RCC 7860 (cell line): ENCODE measurements at places on chromosomes 1 and 21.
A peak's percentile ranks its signal among the peaks of the same experiment; 100 is the strongest.

- DNase-seq: no peak
Measured at GRCh38 chr21:15028186-15028585, 36.6 kb downstream of the NRIP1 start.

DNA sequence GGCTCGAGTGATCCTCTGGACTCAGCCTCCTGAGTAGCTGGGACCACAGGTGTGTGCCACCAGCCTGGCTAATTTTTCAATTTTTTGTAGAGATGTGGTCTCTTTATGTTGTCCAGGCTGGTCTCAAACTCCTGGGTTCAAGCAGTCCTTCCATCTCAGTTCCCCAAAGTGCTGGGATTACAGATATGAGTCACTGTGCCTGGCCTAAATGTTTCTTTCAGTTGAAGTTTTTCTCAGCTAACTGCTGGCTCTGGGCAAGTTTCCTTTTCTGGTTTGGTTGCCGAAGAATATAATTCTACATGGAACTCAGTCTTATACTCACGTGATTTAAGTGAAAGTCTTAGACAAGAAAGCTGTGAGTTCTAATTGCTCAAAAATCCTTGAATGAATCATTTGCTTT is 57.0 kb downstream of the SASS6 start:
- DNase-seq: no peak

DNA sequence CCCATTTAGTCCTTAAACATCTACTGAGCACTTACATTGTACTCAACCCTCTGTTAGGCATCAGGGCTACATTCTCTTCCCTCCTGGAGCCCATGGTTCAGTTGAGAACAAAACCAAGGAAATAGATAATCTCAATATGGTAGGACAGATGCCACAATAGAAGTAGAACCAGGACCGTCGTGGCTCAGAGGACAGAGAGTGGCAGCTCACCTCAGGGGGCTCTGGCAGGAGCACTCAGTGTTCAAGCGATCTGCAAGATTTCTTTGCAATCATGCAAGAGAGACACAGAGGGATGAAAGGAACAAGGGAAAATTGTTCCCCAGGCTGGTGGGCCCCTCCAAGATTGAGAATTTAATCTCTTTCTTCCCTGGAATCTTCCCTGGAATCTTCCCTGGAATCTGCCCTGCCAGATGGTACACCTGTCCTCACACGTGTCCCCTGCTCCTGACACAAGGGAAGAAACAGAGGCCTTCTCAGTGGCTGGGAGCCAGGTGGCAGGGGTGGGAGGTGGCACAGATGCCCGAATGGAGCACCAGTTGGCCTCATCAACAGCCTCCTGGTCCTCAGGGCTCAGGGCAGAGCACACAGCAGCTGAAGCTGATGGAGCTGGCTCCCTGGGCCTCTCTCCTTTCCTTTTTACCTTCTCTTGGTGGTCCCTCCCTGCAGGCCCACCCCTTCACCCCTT is 135.4 kb downstream of the PLXNA2 start:
- DNase-seq: no peak

GRCh38 chr1:89755591-89755990 is 65.2 kb upstream of the LRRC8D start:
- DNase-seq: no peak

DNA sequence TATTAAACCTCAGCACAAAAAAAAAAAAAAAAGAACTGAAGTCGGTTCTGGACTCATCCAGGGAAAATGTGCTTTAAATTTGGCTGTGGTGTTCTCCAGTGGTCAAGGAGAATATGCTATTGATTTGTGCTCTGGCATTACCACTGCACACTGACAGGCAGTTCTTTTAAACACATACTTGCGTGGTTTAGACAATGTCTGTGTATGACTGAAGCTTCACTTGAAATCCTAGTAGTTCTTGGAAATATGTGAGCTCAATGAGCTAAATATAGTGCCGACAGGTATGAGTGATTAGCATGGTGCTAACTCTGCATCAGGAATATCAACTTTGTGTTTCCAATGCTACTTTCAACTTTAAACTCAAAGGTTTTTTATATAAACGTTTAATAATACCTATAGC is 415.6 kb downstream of the SMYD3 start:
- no peak for DNase-seq

DNA sequence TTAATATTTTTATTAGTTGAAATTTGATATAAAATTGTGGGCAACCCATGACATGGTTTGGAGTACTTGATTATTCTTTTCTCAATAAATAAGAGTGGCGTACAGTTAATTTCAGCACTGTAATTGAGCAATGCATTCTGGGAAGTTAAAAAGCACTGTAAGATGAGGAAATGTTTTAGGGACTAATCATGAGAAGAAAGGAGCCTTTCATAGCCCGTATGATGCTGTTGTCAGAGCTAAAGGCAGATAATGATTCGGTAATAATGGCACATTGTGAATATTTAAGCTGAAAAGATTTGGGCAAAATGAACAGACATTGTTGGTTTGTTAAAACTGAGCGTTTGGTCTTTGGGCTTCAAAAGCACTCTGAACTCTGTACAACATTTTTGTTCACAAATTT is 139.3 kb downstream of the NFIA start:
- DNase-seq: no peak

DNA sequence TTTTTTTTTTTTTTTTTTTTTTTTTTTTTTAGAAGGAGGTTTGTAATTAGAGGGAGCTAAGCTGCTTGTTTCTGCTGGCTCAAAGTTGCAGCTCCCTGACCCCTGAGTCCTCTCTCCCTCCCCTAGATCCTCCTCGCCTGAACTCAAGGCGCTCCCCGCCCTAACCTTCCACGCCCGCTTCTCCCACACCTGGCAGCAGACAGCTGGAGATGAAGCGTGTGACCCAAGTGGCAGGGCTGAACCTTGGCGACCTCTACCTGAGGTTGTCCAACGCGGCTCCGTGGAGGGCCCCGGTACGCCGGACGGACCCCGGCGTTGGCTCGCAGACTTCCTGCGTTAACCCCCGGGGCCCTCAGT is 795 bp downstream of the NGF start:
- DNase-seq: no peak

DNA sequence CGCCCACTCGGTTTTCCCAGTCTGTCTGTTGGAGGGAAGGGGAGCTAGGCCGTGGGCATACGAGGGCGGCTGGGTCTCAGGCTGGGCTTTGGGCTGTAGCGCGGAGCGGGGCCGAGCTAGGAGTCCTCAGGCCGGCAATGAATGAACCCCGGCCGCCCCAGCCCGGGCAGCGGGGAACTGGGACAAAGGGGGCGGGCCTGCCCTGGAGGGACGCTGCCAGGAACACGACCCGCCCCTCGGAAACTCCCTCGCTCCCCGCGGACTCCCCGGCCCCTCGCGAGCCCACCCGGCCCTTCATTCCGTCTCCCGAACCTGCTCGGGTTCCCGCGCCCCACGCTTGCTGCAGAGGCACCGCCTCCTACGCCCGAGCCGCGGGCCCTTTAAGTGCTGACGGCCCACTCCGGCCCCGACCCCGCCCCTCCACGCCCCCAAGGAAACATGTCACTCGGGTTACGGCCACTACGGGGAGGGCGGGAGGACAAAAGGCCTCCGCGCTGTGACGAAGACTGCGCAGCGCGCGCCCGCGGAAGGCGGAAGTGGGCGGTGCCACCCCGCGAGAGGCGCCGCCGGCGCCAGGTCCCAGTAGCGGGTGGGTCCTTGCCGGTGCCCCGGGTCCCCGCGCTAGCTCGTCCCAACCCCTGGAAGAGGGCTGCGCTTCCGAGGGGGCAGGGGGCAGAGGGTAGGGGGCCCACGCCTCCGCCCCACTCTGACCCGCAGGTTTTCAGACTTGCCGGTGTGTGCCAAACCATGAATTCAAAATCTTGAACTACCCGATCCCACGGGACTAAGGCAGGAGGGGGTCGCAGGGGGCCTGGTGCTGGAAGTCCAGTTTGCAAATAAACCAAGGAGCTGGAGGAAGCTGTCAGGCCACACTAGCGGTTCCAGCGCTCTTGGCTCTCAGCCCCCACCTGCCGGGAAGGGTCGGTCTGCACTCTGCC is at the start of gene GALE:
Gene GALE (minus strand): TSS at position 355 of the 938 bp plus-strand sequence. CDS start 1,747 bp downstream, outside the sequence.
- DNase-seq: peak; percentile 90

DNA sequence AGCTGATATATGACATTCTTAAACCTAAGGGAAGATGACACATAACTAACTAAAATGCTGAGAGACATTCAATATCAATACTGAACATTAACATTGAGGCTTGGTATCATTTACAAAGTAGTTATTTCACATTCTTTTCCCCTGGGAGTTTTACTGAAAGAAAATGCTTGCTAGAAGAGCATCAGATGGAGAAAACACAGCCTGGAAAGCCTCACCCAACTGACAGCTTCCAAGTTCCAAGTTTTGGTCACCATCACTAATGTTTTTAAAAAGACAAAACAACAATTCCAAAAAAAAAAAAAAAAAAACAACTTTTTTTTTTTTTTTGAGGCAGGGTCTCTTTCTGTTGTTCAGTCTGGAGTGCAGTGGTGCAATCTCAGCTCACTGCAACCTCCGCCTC is 80.6 kb downstream of the DSCAM start:
- DNase-seq: no peak

- no peak for DNase-seq
Measured at GRCh38 chr1:55703726-55704363, 488.7 kb upstream of the USP24 start.

- DNase-seq: no peak
Measured at GRCh38 chr1:183353597-183353996, 64.6 kb downstream of the NMNAT2 start.

DNA sequence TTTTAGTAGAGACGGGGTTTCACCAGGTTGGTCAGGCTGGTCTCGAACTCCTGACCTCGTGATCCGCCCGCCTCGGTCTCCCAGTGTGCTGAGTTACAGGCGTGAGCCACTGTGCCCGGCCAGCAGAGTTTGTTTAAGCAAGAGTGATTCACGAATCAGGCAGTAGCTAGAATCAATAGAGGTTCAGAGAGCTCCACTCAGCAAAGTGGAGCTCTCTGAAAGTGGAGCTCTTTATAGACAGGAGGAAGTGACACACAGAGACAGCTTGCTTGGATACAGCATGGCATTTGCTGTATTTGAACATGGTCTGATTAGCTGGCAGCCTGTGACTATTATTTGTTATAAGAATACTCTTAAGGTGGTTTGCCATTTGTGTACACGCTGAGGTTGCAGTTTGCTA is 27.1 kb upstream of the CD34 start:
- peak; percentile 20 for DNase-seq

GRCh38 chr1:23936481-23937176 is 23.0 kb upstream of the PNRC2 start:
- DNase-seq: no peak

DNA sequence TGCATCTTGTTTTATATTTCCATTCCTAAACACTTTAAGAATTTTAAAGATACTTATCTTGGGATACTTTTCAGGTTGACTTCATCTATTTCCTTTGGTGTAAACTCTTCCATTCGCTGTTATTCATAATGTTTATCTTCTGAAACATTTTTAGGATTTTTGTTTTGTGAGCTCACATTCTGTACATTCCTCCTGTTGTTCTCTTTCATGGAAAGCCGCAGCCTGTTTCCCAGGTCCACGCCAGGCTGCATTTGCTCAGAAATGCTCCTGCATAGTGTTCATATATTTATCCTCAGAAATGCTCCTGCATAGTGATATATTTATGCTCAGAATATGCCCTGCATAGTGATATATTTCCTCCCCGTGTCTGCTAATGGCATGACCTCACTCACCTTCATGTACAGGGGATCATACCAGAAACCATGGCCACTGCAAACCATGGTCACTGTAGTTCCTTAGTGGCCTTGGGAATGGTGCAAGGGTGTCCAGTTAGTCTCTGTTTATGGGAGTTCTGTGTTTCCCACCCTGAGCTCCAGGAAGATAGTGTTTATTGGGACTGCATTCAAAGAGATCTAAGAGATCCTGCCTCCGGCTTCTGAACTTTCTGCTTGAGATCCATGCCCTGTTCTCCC is 153.9 kb upstream of the GREM2 start:
- peak; percentile 27 for DNase-seq

- no peak for DNase-seq
Measured at GRCh38 chr21:35024513-35024912, 24.6 kb downstream of the RUNX1 start.

GRCh38 chr1:64915381-64916274 is 50.7 kb downstream of the JAK1 start:
- peak; percentile 84 for DNase-seq

DNA sequence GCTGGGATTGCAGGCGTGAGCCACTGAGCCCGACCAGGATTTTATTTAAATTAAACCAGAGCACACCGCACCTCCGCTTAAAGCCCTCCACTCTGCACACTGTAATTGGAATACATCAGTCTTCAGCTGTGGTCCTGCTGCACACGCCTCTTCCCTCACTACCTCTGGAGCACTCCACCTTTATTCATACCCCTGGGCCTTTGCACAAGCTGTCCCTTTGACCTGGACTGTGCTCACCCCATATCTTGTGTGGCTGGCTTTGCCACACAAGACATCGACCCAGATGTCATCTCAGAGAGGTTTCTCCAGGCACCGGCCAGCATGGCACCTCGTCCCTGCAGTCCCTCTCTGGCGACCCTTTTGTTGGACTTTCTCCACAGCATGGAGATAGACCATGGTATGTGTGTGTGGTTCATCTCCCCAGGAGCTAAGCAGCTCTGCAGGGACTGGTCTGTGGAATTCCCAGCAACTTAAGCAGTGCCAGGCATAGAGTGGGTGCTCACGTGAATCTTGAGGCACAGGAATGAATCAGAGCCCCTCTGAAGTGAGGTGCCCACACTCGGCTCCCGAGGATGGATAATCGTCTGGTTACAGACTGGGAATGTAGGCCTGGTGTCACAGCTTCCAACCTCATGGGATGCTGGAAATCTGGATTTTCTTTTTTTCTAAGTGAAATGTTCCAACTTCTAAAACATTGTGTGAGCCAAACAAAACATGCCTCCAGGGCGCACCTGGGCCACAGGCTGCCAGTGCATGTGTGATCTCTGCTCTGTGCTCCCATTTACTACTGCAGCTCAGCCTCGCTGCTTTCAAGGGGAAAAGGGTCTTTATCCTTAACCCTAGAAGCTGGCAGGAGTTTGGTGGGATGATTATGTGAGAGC is 61.9 kb downstream of the EVA1C start:
- DNase-seq: no peak

GRCh38 chr1:94468708-94469107 is 50.5 kb downstream of the ABCD3 start:
- DNase-seq: no peak

DNA sequence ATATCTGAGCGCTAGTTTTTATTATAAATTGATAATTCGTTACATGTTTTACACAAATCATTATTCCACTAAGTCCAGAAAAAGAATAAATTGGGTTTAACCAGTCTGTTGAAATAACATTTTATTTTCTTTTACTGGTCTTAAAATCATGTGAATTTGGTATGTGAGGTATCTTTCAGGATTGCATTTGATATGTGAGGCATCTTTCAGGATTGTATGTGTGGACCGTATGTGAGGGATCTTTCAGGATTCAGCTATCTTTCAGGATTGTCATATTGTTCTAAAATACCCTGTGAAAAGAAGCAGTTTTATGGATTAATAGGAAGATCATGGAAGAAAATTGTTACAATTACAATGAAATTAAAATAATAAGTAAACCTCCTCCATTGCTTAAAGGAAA is 42.9 kb downstream of the USP25 start:
- DNase-seq: no peak
